CD4-positive, alpha-beta T cell treated with Interleukin-2 at 100 ng/mL for 4 hours (primary cell): ENCODE measurements at places on chromosomes 4 and X.

DNA sequence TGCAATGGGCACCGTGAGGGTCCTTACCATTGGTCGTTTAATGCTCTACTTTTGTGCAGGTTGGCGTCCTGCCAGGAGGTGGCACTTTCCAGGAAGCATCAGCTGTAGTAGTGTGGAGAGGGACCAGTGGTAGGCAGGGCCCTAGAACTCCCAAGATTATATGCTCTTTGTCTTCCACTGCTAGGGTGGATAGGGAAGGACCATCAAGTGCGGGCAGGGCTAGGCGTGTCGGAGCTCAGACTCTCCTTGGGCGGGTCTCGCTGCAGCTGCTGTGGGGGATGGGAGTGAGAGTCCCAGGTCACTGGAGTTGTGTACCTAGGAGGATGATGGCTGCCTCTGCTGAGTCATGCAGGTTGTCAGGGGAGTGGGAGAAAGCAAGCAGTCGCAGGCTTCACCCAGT lies 134.7 kb downstream of the KLF8 start:
- no peak for DNase-seq

GRCh38 chr4:83316459-83317165 lies 18.0 kb downstream of the HPSE start:
- DNase-seq = no peak

DNA sequence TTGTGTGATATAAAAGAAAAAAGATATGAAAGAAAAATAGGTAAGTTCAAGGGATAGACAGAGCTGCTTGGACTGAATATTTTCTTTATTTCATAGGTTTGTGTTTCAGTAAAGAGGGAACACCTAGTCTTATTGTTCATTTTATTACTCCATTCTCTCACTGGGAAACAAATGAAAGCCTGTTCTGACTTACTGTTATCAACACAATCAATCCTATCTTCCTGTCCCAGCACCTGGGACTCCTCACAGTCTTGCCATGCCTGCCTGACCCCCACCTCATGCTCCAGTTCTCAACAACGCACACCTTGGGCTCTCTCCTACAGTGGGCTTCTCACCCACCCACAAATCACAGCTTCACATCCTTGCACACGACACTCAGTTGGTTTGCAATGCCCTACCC lies 189.5 kb downstream of the PRDM5 start:
- no peak for DNase-seq

DNA sequence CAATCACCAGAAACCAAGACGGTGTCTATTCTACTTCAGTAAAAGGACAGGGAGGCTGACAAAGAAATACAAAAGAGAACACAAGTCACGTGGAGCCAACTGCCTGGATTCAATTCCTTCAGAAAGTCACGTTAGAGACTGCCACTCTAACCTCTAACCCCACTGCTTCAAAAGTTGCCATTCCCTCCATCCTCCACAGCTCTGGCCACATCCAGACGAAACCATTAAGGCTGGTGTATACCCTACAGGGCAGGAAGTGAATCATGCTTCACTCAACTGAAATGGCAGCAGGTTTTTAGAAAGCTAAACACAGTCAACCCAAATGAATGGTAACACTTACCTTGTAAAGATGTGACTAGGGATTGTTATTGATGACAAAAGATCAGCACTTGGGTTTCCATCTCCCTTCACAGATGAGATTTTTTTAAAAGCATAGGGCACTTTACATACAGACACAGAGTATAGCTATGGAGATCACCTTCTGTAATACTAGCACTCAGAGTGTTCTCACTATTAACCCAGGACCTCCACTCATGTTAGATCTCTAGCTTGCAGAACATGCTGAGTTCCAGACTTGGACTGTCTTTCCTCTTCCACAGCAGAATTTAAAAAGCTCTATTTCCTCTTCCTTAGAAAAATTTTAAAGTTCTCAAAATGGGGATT lies 37.4 kb downstream of the MAML3 start:
- peak; percentile 26 for DNase-seq

DNA sequence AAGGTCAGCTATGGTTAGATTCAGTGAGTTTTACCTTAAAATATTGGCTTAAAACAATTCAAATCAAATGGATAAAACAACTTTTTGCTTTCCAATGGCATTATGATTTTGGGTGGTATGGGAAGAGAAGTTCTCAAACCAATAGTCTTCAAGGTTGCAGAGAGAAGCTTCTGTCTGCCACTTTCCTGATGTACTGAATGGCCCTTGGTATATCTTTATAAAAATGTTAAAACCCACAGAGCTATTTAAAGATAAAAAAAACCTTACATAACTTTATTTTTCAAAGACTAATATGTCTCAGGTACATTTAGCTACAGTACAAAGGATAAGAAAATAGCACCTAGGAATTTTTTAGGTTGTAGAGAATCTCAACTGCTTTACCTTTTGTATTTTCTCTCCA lies 6.9 kb downstream of the FGA start:
- no peak for DNase-seq

- no peak for DNase-seq
These were observed 1611.1 kb downstream of the ARAP2 start for GRCh38 chr4:34633241-34633640.

DNA sequence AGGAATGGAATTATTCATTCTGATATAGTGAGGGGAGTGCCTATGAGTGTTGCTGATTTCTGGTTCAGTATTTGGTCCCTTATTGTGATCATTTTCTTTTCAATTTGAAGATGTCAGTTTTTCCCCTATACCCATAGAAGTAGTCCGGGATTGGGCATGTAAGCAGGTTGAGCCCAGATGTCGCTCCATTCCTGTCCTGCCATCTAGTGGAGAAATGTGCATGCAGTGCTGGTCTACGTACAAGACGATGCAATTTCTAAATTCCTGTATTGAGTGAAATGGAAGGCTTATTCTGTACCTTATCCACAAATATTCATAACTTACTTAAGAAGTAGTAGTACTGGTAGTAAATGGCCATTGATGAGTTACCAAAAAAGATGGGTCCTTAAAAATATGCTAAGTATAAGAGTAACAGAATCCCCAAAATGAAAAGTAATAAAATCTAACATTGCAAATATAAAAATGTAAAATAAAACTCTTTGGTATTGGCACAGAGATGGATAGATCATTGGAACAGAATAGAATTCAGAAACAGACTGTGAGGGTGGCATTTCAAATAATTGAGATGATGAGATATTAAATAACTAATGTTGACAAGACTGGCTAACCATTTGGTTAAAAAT lies 60.9 kb downstream of the UGT8 start:
- peak; percentile 34 for DNase-seq

DNA sequence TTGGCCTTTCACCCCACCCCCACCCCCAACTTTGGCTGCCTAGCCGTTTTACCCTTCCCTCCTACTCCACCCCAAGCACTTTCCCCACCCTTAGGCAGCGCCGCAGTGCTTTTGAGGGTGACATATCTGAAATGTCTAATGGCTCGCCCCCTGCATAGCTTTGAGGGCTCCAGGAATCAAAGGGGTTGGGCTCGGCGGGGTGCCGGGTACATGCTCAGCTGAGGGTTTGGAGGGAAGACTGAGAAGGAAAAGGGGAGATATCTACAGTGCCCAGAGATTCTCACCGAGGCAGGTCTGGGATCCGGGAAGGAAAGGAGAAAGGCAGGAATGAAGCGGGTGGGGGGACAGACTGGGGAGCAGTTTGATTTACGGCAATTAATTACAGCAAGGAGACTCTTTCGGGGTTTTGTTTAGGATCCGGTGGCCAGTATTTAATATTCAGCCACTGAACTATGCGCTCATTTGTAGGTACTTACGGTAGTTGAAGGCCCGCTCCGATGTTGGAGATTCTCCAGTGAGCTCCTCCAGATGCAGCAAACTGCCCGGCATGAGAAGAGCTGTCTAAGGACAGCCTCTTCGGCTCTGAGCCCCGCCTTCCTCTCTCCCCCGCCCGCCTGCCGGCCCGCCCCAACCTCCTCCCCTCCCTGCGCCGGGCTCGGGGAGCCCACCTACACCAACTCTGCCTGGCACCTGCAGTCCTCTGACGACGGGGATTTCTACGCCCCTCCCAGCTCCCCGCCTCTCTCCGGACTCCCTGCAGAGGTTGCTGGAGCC lies at the start of gene IGSF1:
IGSF1 (minus strand) TSS at position 569 of the 774 bp plus-strand sequence. CDS start 2,632 bp downstream, outside the sequence.
- no peak for DNase-seq

DNA sequence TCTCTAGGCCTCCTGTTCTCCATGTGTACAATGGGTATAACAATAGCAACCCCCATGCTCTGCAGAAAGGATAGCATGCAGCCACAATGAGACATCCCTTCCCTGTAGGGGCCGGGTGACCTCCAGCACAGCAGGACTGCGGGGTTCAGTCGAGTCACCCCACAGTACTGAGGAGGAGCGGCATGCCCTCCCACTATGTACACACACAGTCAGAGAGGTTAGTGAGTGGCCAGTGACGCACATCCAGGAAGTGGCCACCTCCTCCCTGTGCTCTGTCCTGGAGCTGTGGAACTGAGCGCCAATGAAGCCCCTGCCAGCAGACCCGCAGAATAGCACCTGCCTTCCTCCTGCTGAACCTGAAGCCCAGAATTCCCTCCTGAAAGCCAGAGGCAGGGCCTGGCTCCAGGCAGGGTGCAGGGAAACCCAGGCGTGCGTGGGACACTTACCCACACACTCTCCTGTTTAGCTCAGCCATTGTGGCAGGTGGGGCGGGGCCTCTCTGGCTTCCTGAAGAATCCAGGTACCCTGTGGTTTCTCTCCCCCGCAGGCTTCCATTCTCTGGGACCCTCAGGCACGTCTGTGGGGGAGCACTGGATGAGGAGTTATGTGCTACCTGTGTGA lies 50.0 kb downstream of the WFS1 start:
- DNase-seq = no peak

DNA sequence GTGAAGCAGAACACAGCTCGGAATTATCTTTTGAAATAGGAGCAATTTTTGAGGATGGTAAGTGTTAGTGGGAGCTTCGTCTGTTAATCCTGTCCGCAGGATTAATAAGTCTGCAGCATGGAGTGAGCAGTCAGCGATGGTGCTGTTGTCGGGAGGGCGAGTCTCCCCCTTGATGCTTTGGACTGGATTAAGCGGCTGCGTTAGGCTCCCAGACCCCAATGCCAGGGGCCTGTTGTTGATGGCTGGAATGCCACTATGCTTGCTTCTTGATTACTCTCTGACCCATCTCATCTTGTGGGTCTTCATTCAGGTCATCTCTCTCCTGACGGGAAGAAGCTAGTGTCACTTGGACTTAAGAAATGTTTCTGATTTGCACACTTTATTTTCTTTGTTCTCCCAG lies 332.6 kb downstream of the ARHGAP10 start:
- no peak for DNase-seq

GRCh38 chr4:10205223-10205622 lies 88.6 kb upstream of the WDR1 start:
- DNase-seq = no peak

- DNase-seq = no peak
These were observed 24.1 kb upstream of the FGF16 start for GRCh38 chrX:77422891-77423648.

GRCh38 chrX:71911731-71912050 lies 1.0 kb downstream of the NHSL2 start:
- no peak for DNase-seq

DNA sequence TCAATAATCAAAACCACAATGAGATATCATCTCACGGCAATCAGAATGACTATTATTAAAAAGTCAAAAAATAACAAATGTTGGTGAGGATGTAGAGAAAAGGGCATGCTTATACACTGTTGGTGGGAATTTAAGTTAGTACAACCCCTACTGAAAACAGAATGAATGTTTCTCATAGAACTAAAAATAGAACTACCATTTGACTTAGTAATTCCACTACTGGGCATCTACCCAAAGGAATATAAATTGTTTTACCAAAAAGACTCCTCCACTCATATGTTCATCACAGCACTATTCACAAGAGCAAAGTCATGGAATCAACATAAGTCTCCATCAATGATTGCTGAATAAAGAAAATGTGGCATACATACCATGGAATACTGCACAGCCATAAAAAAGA lies 278.1 kb upstream of the ARSJ start:
- DNase-seq = no peak

DNA sequence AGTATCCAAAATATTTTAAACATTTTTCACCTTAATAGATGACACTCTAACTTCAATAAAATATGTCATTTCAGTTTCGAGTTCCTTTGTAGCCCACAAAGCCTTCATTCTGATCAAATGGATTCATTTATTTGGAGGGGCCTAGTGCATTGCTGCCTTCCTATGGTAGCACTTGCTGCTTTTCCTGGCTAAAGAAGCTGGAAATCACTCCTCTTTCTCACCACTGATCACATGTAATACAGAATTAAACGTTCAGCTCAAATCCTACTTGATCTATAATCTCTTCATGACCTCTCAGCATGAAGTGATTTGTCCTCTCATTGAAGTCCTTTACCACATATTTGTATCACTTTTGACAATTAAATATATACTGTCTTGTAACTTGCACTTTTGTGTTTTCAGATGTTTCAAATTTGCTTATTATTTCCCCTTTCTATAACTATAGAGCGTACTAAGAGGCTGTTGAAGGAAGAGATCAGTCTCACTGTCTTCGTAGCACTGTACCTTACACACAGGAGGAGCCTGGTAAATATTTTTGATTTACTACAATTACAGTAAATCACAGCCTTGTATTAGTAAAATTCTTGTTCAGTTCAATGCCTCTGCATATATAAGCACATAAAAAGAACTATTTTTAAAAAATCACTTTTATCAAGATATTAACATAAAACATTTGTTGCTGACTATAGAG lies 555 bp downstream of the CFI start:
- DNase-seq = no peak

DNA sequence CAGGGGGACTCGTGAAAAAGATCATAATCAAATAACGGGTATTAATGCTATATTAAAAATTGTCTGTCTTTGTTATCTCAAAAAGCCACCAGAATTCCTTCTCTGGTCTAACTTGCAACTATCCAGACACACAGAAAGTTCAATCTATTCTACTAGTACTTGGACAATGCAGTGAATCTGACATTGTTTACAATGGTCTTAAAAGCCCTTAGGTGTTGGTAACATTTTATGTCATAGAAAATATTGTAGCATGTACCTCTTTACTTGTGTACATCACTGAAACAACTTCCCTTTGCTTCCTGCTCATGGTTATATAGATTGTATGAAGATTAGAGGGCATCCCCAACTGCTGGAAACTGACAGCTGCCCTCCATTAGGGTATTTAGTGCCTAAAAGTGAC lies 71.1 kb upstream of the PPP3CA start:
- DNase-seq = no peak
